ENCODE measurements at places on chromosomes 2 and 18. TPM values are rescaled to one million over a fixed set of nuclear protein-coding genes. Genes with fewer than 3 reads are reported as not detected.

- H3K27me3 ChIP-seq: peaks cover 2% of the 10 kb centered on the region
- H3K36me3 ChIP-seq: no peaks in the 10 kb centered on the region
- no peak overlapping the region for H3K27ac ChIP-seq
- peak; percentile 94 for DNase-seq
- H3K4me3 ChIP-seq: peak overlapping the region; percentile 75
Measured at GRCh38 chr2:177148477-177149154, 64.0 kb upstream of the HNRNPA3 start.

- H3K27me3 ChIP-seq: no peaks in the 10 kb centered on the region
- H3K4me1 ChIP-seq: no peaks in the 10 kb centered on the region
- H3K36me3 ChIP-seq: peaks cover 18% of the 10 kb centered on the region
- no peak overlapping the region for H3K4me3 ChIP-seq
- no peak overlapping the region for H3K27ac ChIP-seq
Measured at GRCh38 chr18:59340817-59341216, 18.2 kb downstream of the LMAN1 start.

- no peak overlapping the region for H3K4me3 ChIP-seq
- DNase-seq: no peak
- H3K36me3 ChIP-seq: no peaks in the 10 kb centered on the region
- no peaks in the 10 kb centered on the region for H3K4me1 ChIP-seq
Measured at GRCh38 chr2:112805542-112805941, 21.2 kb upstream of the IL1A start.

- H3K27me3 ChIP-seq: no peaks in the 10 kb centered on the region
- H3K4me1 ChIP-seq: peaks cover 10% of the 10 kb centered on the region
- no peaks in the 10 kb centered on the region for H3K36me3 ChIP-seq
- H3K27ac ChIP-seq: no peak overlapping the region
- DNase-seq: no peak
- H3K4me3 ChIP-seq: no peak overlapping the region
Measured at GRCh38 chr2:1557467-1557820, 144.2 kb downstream of the TPO start.

The NCKAP5 gene
- 2.9 TPM for total RNA-seq

All from kidney (tissue), 22 donors.